ENCODE measurements at places on chromosomes 2 and 18.

- no peak for DNase-seq
Observed at GRCh38 chr2:29226808-29227207, 111.6 kb downstream of the CLIP4 start.

GRCh38 chr2:174263997-174264396 is 15.7 kb upstream of the OLA1 start:
- no peak for DNase-seq

GRCh38 chr2:109382951-109383350 is 230.8 kb downstream of the SEPTIN10 start:
- DNase-seq: peak; percentile 90

GRCh38 chr2:64757126-64757525 is 103.4 kb upstream of the SERTAD2 start:
- no peak for DNase-seq

GRCh38 chr2:207546822-207547221 is 17.1 kb downstream of the CREB1 start:
- no peak for DNase-seq

DNA sequence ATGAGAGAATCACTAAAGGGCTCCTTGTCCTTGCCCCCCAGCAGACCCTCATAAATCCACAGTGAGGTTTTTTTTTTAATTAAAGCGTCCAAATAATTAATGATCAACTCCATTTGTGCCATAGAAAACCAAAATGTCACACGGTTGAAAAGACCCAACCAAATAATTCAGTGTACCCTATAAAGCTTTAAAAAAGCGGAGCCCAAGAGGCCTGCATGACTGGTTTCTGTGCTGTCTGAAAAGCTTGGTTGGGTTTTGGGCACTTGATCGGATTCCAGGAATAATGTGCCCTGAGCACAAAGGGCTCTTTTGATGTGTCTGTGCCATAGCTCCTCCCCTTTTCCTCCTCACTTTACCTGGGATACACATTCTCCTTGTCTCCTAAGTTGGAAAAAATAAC is 523.2 kb downstream of the TNS1 start:
- DNase-seq: no peak

- peak; percentile 35 for DNase-seq
Observed at GRCh38 chr18:63970809-63971205, 926 bp downstream of the SERPINB8 start.

DNA sequence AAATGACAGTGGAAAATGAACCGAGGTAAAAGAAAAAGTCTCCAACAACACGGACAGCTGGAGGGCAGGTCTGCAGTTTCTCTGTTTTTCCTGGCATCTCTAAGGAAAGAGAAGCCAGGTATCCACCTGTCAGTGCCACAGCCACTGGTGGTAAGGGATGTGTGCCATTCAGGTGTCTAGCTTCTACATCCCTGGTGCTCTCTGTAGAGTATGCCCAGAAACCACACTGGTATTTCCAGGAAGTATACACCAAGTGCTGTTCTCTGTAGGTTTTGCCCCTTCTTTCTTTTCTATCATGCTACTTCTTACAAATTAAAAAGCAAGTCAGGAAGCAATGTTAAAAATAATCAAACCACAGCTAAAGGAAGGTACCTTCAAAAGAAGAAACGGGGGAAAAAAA is 7.6 kb upstream of the AGFG1 start:
- no peak for DNase-seq

DNA sequence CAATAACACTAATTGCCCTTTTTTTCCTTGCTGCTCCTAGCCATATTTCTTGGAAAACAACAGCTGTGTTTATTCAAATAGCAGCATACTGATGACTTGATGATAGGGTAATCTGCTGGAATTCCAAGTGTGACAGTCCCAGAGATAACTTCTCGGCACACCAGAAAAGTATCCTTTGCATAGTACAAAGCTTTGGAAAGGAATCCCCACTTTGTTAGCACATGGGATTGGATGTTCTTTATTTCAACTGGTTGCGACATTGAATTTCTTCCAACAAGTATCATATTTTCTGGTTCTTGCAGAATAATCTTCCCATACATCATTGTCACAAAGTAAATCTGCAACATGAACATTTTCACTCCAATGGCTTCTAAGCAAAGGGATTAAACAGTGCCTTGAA is 445.8 kb upstream of the ACVR2A start:
- DNase-seq: no peak

DNA sequence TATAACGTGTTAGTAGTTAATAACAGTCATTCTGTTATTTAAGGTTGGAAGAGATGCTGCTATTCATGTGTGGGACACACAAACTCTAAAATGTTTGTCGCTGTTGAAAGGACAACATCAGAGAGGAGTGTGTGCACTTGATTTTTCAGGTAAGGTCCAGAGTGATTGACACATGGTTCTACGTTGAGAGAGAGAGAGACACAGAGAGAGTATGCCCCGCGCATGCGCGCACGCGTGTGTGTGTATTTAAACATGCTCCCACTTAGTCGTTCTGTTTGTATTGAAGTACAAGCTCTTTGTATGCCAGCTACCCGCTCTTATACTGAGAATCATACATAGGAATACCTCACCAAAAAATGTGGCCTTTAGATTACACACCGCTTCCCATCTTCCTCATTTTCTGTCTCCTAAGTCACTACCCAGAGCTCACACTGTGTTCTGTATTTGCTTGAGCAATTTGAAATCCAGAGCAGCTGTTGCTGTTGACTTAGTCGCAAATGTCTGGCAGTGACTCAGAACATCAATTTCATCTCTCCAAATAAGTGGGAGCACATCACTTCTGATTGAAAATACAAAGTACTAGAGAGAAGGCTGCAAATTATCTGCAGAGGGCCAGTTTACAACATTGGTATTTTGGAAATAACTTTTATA is 148.1 kb downstream of the EML6 start:
- no peak for DNase-seq

DNA sequence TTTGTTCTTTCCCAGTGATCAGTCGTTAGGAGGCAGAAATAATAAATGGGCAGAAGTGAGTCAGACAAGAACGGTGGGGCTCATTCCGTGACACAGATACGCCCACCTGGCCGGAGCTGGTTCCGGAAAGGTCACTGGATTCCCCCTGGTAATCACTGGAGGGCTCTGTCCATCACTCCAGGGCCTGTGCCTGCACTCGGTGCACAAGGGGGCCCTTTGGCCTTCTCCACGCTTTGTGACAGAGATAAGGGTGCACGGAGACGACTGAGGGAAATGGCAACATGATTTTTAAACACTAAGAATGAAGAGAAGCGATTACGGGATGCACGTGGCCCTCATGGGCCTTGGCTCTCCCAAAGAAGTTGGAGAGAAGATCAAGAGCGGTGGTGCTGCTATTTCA is 84.4 kb downstream of the PTGR3 start:
- DNase-seq: no peak

DNA sequence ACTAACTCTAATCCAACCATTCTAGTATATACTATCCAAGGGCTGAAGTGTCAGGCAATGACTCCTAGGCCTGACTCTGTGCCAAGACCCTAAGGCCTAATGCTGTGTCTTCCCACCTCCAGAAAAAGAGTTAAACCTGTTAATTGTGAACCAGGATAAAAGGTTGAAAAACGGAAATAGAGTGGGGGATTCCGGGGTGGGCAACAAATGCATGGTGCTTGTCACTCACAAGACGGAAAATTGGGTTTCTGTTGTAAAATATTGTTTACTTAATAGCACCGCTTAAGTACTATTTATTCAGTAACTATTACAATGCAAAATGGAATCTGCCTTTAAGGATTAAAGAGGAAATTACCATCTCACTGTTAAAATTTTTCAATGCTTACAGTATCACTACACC is 3.2 kb downstream of the STK17B start:
- no peak for DNase-seq

DNA sequence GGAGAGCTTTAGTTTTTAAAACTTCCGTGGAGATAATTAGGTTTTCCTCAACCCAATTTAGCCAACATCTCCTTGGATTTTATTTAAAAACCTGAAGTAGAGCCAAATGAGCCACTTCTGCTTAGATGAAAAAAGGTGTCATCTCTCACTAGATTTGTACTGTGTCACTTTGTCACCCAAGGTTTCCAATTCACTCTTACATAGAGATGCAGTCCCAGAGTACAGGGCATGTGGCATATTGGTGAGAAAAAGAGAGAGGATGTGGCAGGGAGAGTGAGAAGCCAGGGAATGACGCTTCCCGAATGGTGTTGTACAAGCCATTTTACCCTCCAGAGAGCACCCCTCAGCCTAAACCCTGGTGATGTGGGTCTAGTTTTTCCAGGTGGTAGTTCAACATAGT is 44.4 kb upstream of the CTLA4 start:
- no peak for DNase-seq

DNA sequence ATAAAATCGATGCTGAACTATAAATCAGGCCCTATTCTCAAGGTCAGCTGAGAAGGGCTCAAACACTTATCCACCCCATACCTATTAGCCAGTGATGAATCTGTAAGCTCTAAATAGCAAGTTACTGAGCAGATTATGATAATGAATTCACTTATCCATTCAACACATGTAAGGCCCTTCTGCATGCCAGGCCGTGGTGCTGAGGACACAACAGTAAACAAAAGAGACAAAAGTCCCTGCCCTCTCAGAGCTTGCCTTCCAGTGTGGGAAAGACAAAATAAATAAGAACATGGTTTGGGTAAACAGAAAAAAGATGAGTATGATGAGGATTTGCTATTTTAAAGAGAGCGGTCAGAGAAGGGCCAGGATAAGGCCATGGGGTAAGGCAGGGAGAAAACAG is 11.7 kb downstream of the TTC32 start:
- no peak for DNase-seq

- no peak for DNase-seq
Observed at GRCh38 chr18:45384962-45385315, 230.3 kb upstream of the SLC14A2 start.

GRCh38 chr2:210162466-210163124 is 8.6 kb downstream of the KANSL1L start:
- no peak for DNase-seq

- DNase-seq: no peak
Observed at GRCh38 chr18:52340406-52341102, 557 bp downstream of the DCC start.

- DNase-seq: no peak
Observed at GRCh38 chr2:228747483-228747882, 523.6 kb downstream of the PID1 start.

DNA sequence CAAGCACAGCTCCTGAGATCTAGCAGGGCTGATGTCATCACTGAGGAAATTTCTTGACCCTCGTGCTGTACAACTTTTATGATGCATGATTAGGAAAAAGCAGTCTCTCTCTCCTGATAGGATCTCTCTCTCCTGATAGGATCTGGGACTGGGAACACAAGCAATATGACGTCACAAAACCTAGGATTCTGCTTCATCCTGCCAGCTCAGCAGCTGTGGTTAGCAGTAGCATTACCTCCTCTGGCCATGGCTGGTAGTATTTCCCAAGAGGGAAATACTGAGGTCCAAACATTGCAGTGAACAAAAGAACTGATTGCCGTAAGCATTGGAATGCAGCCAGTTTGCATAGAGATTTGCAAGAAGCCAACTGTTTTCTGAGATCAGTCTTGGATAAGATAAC is 521.2 kb upstream of the POU3F3 start:
- no peak for DNase-seq

- no peak for DNase-seq
Observed at GRCh38 chr2:30110773-30111172, 36.0 kb upstream of the YPEL5 start.

DNA sequence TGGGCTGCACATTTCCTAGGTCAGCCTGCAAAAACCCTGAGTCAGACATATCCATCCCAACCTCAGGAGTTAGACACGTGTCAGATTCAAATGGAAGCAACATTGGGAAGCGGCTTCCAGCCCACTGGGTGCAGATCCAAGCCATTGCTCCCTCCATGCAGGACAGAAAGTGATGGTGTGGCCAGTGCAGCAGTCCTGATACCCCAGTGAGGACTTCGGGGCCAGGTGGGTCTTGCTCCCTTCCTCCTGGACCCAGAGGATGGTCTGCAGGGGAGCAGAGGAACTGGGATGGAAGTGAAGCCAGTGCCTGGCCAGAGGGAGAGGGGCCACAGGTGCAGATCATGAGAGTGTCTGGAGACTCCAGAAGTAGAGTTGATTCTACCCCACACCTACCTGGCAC is 252.0 kb downstream of the FAM210A start:
- no peak for DNase-seq

DNA sequence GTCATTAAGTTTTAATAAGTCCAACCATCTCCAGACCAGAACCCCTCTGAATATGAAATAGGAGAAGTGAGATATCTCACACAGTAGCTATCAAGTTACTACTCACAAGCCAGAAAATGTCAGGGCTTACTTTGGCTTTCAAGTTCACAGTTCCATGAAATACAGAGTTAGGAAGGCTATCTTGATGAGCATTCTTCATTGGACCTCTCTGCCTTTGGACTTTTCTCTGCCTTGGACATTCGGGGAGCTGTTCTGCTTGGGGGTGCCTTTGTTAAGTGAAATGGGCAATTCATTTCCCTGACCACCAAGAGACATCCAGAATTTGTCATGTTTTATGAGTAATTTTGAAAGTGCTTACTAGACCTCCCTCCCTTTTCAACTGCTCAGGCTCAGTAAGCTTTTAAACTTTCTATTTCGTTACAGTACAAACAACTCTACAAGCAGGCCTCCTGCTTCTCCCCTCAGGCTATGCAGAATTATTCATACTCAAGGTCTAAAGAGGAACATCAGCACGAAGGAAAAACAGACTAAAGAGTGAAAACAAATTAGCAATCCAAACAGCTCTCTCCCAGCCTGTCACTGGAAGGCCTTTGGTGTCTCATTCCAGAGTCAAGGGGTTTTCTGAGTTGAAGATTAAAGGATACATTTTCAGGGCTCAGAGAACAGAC is 95.3 kb downstream of the MREG start:
- no peak for DNase-seq

- peak; percentile 16 for DNase-seq
Observed at GRCh38 chr2:61255580-61256437, 93.8 kb downstream of the C2orf74 start.

DNA sequence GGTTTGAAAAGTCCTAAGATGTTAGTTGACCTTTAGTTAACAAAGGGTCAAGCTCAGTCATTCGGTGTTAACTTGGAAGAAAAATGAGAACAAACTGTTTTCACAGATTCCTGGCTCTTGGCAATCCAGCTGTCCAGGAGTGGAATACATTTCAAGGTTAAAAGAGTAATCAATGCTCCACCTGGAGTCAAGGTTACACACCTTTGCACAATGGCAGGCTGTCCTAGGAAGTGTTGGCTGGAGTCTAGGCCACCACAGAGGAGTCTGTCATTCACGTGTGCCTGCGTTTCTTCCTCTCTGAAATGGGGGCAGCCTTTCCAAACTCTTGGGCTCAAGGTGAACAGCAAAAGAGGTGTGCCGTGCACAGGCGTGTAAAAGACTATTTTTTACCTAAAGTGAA is 6.3 kb upstream of the ID2 start:
- no peak for DNase-seq

GRCh38 chr2:75462721-75463120 is 98.0 kb downstream of the EVA1A start:
- DNase-seq: no peak
